Stimulated activated CD4-positive, alpha-beta T cell treated with anti-CD3 and anti-CD28 coated beads, Interleukin-2, amount 100 ng/mL, for 24 hours (primary cell): ENCODE measurements at places on chromosomes 1 and 21.

DNA sequence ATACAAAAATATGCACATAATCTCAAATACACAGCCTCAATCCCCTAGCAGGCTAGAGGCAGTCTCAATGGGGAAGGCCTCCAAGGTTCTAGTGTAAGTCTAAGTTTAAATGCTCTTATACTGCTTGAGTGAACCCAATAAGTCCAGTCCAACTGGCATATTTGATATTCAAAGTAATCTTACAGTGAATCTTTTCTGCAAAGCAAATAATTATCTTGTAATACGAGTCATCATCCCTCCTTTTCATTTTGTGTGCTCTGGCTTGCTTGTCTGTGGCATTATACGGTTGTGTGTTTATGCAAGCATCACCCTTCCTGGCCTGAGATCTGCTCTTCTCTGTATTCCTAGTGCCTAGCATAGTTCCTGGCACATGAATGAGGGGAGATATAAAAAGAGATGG is 166.9 kb upstream of the HMGB4 start:
- DNase-seq, result no peak

- DNase-seq, result no peak
These were observed 125.9 kb downstream of the ZMYM4 start for GRCh38 chr1:35394386-35394785.

GRCh38 chr1:94823116-94823515 is 3.0 kb downstream of the SLC44A3 start:
- no peak for DNase-seq

GRCh38 chr21:41931041-41931451 is 22.8 kb downstream of the C2CD2 start:
- no peak for DNase-seq

DNA sequence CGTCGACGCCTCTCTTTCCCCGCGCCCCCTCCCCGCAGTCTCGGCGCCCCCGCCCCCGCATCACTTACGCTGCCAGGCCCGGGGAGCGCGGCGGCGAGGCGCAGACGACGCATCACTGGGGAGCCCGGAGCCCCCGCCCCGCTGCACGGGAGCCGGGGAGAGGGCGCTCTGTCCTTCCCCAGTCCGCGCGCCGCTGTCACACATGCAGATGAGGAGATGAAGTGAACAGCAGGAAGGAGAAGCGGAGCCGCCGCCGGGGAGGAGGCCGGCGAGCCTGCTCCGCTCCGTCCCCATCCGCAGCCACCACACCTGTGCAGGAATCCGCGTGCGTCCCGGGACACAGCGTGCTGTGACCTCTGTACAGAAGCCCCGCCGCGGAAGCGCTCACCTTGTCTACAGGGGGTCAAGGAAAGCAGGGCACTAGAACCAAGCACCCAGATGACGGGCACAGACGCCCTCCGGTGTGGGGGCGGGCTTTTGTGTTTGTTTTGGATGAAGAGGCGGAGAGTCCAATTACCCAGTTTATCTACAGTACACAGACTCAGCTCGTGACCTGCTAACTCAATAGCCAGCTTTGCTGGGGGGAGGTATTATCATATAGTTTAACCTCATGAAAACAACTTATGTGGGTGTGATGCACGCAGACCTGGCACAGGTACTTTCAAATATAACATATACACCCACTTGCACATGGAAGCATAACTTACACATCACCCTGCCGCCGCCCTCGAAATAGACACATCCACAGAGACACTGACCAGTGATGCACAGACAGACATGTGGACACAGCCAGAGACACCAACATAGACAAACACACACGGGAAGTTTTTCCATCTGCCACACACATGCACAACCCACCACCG is 12.4 kb downstream of the KLHDC8A start:
- DNase-seq, result peak; percentile 58
